Uterus (tissue), 4 donors: ENCODE measurements at places on chromosomes 5 and 9. TPM values are rescaled to one million over a fixed set of nuclear protein-coding genes. Genes with fewer than 3 reads are reported as not detected.

The PCDHGA3 gene
- 6.2 TPM for total RNA-seq

The EGR1 gene
- total RNA-seq, result 123 TPM

The PROB1 gene
- 8.3 TPM for total RNA-seq

The NXNL2 gene
- 32.4 TPM for total RNA-seq

GRCh38 chr9:135240222-135240621 lies 152.8 kb downstream of the OLFM1 start:
- DNase-seq, result no peak

- DNase-seq, result no peak
These were observed 29.5 kb downstream of the RANBP3L start for GRCh38 chr5:36272136-36272690.

GRCh38 chr9:94881940-94882339 lies 155.4 kb downstream of the AOPEP start:
- DNase-seq, result no peak

- no peak for DNase-seq
These were observed 2.2 kb downstream of the SPOCK1 start for GRCh38 chr5:137496919-137497318.

- no peak for DNase-seq
These were observed 2.3 kb upstream of the POMT1 start for GRCh38 chr9:131500377-131500776.

DNA sequence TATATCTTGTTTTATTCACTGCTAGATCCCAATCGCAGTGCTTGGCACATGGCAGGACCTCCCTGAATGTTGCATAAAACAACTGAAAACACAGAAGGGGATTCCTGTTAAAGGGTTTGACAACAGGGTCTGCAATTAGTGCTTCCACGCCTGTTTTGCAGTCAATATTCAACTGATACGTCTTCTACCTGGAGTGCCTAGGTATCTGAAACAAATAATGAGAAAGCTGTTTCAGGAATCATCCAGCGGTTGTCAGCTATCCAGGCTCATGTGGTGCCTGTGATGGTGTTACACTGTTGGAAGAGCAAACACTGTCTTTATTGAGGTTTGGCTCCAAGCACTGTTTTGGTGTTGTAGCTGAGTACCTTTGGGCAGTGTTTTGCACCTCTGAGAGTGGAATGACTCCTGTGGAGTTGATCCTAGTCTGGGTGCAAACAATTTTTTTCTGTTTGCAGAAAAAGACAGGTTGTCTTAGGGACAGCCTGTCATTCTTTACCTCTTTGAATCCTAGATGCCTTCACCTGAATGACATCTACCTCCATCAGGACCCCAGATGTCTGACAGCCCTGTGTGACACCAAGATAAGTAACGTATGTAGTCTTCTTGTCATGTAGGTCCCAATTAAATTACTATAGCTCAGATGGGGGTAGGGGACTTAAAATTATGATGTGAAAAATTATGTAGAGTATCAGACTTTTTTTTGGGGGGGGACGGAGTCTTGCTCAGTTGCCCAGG lies 14.8 kb upstream of the MATR3 start:
- DNase-seq, result no peak

GRCh38 chr5:31172881-31173280 lies 20.6 kb upstream of the CDH6 start:
- DNase-seq, result no peak

DNA sequence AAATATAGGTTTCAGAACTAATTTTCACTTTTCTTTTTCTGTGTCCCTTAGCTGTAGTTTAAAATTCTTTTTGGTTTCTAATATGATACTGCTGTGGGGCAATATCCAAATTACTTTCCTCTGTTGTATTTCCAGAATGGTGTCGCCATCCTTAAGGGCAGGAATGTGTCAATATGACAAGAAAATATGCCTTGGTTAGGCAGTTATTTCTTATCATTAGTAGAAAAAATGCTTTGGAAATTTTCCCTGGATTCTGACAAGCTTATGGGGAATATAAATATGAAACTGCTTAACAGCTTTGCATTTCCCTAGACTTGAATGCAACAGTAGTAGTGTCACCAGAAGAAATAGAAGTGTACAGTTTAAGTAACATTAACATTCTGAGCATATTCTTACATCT lies 29.4 kb downstream of the ANKRD34B start:
- DNase-seq, result no peak

DNA sequence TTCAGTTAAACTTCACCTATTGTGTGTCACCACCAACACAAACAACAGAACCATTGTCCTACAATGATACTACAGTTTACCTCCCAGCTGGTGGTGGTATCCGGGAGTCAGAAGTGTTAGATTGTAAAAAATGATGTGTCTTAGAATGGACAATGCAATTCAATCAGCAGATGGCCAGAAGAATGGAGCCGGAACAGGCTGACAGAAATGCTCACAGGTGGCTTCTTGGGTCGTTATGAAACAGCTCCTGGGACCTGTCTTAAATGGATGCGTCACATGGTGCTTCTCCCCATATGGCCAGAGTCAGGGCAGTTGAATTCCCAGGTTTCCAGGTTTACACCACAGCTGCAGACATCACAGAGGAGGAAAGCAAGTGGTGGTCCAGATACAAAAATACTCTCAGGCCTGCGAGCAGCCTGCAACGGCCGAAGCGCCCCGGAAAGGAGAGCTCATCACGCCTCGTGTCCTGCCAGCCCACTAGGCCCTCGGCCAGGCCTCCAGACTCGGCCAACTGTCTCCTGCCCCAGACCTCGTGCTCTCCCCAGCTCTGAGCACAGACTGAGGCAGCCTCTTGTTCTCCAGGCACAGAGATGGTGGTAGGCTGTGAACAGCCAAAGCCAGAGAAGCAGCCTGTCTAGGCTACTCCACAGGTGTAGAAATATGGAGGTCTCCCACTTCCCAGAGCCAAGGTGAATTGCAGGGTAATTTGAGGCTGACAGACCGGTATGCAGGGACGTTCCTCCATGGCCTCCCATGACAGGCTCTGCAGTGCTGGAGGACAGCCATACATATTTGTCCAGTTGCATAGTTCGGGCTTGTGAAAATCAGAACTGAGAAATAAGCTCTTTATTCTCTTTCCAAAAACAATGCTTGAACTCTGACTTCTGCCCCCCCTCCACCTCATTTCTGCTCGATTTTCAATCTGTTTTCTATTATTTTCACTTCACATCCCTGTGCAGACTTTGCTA lies 98.5 kb upstream of the SPATA31C2 start:
- DNase-seq, result peak; percentile 24

DNA sequence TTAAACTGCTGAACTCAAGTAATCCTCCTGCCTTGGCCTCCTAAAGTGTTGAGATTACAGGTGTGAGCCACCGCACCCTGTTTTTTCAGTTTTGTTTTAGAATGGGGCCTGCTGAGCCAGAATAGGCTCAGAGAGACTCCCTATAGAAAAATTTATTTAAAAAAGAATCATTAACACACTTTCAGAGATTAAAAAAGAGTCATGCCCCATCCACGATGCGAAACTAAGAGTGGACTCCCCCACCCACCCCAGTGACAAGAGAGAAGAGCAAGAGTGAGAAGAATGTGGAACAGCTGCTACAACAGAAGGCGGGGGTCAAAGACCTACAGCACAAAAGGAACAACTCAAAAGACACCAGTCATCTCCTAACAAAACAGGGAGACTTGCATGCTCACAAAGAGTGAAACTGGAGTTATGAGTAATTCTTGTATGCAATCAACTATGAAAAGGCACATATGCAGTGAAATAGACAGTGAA lies 47.2 kb downstream of the GLDC start:
- no peak for DNase-seq

DNA sequence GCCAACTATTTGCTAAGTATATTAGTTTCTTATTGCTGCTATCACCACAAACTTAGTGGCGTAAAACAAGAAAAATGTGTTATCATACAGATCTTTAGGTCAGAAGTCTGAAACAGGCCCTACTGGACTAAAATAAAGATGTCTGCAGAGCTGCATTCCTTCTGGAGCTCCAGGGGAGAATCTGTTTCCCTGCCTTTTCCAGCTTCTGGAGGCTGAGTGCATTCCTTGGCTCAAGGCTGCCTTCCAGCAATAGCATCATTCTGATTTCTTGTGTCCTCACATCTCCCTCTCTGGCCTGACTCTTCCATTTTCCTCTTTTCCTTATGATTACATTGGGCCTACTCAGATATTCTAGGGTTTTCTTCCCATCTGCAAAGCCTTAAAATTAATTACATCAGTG lies 15.9 kb downstream of the MAN2A1 start:
- no peak for DNase-seq
